SW480 (cell line): ENCODE measurements at places on chromosomes 2 and 18.
A peak's percentile ranks its signal among the peaks of the same experiment; 100 is the strongest.

DNA sequence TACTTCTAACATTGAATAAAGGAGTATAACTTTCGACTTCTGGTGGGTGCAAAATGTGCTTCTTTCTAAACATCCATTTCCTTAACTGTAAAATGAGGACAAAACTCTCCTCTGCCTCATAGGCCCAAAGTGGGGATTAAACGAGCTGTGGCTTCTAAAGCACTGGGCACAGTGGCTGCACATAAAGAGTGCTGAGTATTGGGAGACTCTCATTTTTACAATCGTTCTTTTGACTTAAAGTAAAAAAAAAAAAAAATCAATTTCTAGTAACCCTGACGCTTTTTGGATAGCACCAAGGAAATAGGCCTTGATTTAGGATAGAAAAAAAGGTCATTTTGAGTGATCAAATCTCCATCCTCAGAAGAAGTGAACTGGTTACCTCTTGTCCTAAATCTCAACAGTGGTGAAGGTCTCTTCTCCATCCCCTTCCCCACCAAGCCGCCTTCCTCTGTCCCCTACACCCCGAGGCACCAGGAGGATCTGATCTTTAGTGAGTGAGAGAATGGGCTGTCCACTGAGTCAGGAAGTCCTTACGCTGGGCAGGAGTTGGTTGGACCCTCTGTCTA lies 161.6 kb downstream of the DDX1 start:
- DNase-seq: no peak

- no peak for DNase-seq
These were observed 22.4 kb downstream of the SERPINB12 start for GRCh38 chr18:63564561-63564960.

DNA sequence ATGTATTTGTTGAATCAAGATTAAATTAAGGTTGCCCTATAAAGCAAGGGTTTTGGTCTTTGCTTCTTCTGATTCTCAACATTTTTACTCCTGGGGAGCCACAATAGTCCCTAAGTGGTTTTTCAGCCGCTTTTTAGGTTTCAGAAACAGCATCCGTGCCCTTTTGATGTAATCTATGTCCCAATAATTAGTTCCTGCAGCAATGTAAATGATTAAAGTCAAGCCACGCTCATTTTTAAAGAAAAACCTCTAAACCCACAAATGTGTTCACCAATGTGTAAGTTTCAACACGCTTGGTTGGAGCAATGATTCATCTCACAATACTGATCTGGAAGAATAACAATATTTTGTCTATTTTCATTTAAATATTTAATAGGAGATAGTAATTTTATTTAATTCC lies 5.6 kb downstream of the ARL4C start:
- no peak for DNase-seq

- DNase-seq: no peak
These were observed 76.1 kb upstream of the GYPC start for GRCh38 chr2:126579868-126580267.

DNA sequence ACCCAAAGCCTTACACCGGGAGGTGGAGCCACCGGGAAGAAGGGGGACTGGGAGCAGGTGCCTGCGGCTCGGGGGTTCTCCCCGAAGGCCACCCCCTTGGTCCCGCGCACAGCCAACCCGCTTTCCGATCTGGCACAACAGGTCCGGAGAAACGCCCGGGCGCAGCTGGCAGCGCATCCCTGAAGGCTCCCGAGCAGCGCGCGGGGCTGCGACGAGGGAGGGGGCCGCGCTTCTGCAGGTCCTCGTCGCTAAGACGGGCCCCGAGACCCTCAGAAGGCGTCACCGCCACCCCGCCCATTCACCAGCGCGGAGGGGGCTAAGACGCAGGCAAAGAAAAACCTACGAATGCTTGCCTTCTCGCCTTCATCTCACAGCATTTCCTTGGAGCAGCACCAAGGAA lies 1.8 kb downstream of the CBLN2 start:
- no peak for DNase-seq

GRCh38 chr2:206164261-206164862 lies 4.7 kb downstream of the EEF1B2 start:
- peak; percentile 27 for DNase-seq
